ENCODE measurements at places on chromosomes 11 and 22. TPM values are rescaled to one million over a fixed set of nuclear protein-coding genes. Genes with fewer than 3 reads are reported as not detected.

DNA sequence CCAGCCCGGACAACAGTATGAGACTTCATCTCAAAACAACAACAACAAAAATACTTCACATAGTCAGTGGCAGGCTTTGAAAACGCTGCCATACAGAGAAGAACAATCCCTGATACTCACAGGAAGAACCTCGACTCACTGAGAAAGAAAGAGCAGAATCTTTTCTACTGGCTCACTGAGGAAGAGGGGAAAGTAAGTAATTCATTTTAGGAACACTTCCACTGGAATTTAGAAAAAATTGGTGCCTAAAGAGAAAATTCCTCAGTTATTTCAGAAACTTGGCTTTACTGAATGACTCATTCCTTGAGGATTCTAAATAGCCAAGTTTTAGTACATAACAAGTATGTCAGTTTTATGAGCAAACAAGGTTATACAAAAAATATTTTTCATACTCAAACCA, 12.3 kb downstream of the NARS2 start:
- no peak for DNase-seq

GRCh38 chr11:61814958-61815789, 1.6 kb downstream of the FADS1 start:
- DNase-seq, result peak; percentile 89

The ANO5 gene
- total RNA-seq, result 9.7 TPM

GRCh38 chr22:22009661-22010060, 27.1 kb upstream of the TOP3B start:
- DNase-seq, result no peak

The C11orf91 gene
- not detected for total RNA-seq

- no peak for DNase-seq
Observed at GRCh38 chr22:36858966-36859365, 1.8 kb upstream of the NCF4 start.

DNA sequence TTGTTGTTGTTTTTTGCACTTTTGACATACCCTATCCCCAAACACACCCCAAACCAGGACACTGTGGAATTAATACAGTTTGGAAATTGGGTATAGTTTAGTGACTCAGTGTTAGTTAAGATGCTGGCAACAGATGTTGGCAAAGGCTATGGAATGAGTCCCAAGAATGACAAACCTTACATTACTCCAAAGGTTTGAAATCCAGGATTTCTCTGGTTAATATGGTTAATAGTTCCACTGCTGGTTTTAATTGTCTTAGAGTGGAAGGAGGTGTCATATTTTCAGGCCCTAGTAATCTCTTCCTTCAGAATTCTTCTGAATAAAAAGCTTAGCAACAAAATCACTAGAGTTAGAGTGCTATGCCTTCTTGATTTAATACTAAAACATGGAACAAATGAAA, 775 bp downstream of the LPXN start:
- no peak for DNase-seq

DNA sequence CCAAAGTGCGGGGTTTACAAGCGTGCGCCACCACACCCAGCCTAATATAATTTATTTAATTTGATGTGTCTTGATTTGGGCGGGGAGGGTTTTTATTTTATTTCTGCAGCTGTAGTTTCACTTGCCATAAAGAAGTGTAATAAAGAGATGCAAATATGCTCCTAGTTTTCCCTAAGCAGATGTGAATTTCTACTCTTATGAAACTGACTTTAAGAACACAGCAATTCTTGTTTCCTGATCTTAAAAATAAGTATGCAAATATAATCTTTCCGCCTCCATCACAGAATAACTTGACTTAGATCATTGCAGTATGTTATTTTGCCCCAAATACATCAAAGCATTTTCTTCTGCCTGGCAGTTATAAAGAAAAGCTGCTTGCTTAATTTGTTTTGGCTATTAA, 4.4 kb downstream of the SPCS2 start:
- DNase-seq, result no peak

DNA sequence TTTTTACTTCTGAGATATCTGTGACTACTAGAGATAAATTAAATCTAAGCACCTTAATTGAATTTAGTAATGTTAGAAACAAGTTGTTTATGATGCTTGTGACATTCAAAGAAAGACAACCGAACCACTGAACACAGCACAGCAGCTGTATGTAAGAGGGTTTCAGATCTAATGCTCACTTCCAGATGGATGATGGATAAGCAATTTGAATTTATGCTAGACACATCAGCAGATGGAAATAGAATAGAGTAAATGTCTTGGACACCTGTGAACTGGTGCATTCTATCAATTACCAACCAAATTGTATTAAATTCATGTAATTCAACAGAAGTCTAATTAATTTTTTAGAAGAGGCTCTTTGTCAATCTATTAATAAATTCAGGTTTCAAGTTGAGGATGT, 306.3 kb downstream of the CNTN5 start:
- no peak for DNase-seq

DNA sequence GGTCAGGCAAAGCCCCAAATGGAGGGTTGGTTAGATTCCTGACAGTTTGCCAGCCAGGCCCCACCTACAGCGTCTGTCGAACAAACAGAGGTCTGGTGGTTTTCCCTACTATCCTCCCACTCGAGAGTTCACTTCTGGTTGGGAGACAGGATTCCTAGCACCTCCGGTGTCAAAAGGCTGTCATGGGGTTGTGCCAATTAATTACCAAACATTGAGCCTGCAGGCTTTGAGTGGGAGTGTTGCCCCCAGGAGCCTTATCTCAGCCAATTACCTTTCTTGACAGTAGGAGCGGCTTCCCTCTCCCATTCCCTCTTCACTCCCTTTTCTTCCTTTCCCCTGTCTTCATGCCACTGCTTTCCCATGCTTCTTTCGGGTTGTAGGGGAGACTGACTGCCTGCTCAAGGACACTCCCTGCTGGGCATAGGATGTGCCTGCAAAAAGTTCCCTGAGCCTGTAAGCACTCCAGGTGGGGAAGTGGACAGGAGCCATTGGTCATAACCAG, 4.7 kb upstream of the TTC36 start:
- DNase-seq, result no peak

The NRGN gene
- total RNA-seq, result 1.5 TPM

The PRRG4 gene
- total RNA-seq, result 4.8 TPM

The CNGA4 gene
- 0.14 TPM for total RNA-seq

DNA sequence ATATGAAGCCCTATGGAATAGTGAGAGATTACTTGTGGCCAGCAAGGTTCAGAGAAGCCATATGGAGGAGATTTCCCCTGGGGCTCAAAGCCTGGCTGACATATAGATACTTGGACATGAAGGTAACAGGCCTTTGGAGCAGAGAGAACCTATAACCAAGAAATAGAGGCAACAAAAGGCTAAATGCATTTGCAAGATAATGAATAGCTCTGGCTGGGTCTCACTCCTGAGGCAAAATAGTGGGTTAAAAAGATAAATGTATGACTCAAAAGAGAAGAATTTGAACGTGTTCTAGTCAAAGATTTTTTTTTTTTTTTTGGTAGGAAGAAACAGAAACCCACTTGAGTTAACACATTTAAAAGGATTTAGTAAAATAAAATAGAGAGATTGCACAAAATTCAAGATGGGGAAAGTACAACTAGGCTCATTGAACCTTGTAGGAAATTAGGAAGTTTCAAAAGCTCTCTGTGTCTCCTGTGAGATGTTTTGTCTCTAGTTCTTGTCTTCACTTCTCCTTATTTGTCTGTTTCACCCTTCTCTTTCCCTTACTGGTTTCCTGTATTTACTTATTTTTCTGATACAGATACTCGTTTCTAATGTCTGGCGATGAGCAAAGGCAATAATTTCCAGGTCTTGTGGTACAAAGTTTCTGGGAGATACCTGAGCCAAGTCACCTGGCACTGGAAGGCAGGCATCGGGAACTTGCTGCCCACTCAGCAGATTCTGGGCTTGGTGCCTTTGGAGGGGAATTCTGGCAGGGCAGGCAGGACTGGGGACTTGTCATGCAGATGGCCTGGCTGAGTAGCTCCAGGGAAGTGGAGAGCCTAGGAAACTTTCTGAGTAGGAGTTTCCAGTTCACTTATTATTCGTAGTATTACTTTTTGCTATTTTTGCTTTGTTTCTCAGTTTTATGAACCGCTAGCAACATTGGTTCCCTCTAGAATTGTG, 49.2 kb upstream of the SESN3 start:
- no peak for DNase-seq

The C22orf42 gene
- not detected for total RNA-seq

DNA sequence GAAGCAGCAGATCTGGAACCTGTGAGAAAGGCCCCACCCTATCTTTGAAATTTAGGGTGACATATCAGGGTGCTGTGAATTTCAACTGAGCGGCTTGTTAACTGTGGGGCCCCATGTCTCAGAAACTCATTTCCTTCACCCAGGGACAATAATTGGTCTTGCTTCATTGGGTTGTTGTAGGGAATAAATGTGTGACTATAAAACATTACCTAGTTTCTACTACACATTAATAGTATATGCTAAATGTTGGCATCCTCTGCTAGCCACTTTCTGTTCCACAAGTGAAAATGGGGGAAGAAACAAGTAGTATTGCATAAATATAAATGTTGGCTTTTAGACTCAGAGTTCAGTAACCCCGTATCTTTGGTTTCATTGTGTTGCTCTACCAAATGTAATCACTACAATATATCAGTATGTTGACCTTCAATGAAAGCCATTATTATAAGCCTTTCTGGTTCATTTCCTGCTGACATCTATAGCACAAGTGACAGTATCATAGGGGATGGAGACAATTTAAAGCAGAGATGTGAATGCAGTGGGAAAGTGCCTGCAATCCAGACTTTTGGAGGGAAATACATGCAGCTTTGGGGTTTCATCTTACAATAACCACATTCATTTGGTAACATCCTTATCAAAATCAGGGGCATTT, 905.5 kb upstream of the RAG2 start:
- no peak for DNase-seq

The KRTAP5-9 gene
- 0.41 TPM for total RNA-seq

The MAPK1 gene
- total RNA-seq, result 303 TPM

The XRRA1 gene
- total RNA-seq, result 5.7 TPM
